ENCODE measurements at places on chromosomes 1 and 21. TPM values are rescaled to one million over a fixed set of nuclear protein-coding genes. Genes with fewer than 3 reads are reported as not detected.

The CFAP126 gene
- total RNA-seq, result not detected

DNA sequence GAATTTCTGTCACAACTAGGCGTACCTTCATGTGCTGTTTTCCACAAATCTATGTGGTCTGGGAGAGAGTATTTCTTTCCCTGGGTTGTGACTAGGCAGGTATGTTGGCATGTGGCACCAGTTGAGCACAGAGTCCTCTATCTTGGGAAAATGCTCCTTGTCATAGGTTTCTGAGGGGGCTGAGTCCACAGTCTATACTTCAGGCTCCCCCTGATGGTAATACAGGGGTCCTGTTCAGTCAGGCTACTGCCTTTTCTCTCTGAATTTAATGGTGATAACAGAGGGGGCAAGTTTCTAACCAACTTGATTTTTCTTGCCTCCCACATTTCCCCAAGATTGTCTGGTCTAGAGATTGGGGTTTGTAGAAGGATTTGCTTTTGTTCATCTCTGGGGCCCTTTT lies 35.8 kb downstream of the VANGL1 start:
- H3K4me3 ChIP-seq, result no peak overlapping the region
- H3K27ac ChIP-seq, result no peak overlapping the region
- peaks cover 6% of the 10 kb centered on the region for H3K4me1 ChIP-seq
- no peaks in the 10 kb centered on the region for H3K27me3 ChIP-seq
- no peak for DNase-seq
- peaks cover 5% of the 10 kb centered on the region for H3K36me3 ChIP-seq

The MFSD2A gene
- total RNA-seq, result 5.5 TPM

DNA sequence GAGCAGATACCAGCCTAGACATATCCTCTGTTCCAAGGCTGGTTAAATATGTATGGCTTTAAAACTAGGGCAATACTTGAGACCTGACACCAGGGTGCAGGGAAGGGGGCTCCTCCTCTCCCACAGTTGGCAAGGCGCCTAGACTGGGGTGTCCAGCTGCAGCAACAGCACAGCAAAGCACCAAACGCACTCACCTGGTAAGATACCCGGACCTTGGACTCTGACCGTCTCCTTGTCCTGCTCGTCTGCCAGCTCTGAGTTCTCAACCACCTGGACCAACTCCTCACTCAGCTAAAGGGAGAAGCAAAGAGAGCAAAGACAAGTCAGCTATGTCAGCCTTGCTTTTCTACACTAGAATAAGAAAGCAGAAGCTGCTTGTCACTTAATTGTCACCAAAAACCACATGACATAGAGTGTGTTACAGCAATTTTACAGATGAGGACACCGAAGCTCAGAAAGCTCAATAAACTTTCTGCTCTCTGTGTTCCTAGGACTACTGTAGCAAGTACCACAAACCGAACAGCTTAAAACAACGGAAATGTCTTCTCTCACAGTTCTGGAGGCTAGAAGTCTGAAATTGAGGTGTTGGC lies 4.4 kb downstream of the PACC1 start:
- peaks cover 14% of the 10 kb centered on the region for H3K36me3 ChIP-seq
- H3K4me1 ChIP-seq, result peaks cover 22% of the 10 kb centered on the region
- H3K4me3 ChIP-seq, result no peak overlapping the region
- peak overlapping the region; percentile 14 for H3K27ac ChIP-seq

DNA sequence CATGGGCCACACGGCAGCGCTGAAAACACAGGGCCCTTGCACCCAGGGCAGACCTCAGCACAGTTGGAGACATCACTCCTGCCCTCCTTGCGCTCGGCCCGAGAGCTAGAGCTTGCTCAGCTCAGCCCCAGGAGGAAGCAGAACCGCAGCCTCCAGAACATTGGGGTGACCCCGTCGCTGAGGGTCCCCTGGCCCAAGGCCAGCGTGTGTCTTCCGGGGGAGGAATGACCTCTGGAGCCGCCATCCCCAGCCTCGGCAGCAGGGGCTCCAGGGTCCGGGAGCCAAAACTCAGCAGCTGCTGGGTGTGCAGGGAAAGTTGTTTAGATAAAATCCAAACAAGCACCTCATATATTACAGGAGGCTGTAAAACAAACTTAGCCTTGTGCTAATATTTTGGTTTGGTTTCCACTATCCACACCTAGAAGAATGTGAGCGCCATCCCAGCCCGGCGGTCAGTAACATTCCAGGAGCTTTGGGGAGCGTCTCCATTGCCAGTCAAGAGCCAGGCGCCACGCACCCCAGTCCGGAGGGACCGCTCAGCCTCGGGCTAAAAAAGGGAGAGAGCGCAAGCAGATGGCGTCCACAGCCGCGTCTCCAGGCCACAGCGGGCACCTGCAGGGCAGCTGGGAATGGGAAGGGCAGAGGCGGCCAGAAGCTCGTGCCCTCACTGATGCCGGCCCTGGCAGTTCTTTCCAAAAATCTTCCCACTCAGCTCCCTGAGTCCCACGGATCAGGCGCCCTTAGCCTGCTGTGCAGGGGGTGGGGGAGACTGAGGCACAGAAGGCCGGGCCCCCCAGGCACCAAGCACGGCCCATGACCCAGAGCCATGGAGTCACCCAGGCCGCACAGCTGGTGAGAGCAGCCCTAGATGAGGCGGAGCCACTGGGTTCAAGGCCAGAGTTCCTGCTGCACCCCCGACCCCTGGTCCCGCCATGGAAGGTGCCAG lies 52.0 kb downstream of the SLX9 start:
- H3K4me3 ChIP-seq, result no peak overlapping the region
- no peaks in the 10 kb centered on the region for H3K27me3 ChIP-seq
- H3K4me1 ChIP-seq, result no peaks in the 10 kb centered on the region
- H3K36me3 ChIP-seq, result no peaks in the 10 kb centered on the region

GRCh38 chr1:197692965-197693364 lies 82.3 kb downstream of the DENND1B start:
- no peak overlapping the region for H3K4me3 ChIP-seq
- H3K27me3 ChIP-seq, result no peaks in the 10 kb centered on the region
- H3K4me1 ChIP-seq, result peaks cover 22% of the 10 kb centered on the region
- H3K36me3 ChIP-seq, result peaks cover 10% of the 10 kb centered on the region
- H3K27ac ChIP-seq, result no peak overlapping the region

DNA sequence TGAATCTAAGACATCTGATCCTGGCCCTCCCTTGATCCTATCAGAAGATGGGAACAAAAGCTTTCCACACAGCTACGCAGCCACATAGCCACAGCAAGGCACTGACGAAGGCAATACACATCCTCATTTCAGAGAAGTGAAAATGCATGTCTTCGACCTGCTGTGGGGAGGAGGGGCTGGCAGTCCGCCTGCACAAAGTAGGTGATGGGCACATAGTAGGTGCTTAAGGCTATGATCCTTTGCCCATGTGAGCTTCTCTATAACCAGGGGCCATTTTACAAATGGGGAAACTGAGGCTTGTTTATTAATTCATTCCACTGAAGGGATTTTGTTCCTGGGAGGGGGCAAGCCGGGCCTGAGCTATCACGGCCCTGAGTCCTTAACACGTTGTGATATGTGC lies 94.2 kb downstream of the PAX7 start:
- H3K4me1 ChIP-seq, result no peaks in the 10 kb centered on the region
- peaks cover 86% of the 10 kb centered on the region for H3K27me3 ChIP-seq
- H3K4me3 ChIP-seq, result no peak overlapping the region
- H3K27ac ChIP-seq, result no peak overlapping the region

GRCh38 chr1:9278585-9279153 lies 14.0 kb upstream of the SPSB1 start:
- peak overlapping the region; percentile 81 for H3K4me3 ChIP-seq
- no peaks in the 10 kb centered on the region for H3K27me3 ChIP-seq
- DNase-seq, result no peak
- peaks cover 33% of the 10 kb centered on the region for H3K4me1 ChIP-seq
- peaks cover 8% of the 10 kb centered on the region for H3K36me3 ChIP-seq

The PPFIA4 gene
- 0.81 TPM for total RNA-seq

The ADAMTS5 gene
- total RNA-seq, result not detected

DNA sequence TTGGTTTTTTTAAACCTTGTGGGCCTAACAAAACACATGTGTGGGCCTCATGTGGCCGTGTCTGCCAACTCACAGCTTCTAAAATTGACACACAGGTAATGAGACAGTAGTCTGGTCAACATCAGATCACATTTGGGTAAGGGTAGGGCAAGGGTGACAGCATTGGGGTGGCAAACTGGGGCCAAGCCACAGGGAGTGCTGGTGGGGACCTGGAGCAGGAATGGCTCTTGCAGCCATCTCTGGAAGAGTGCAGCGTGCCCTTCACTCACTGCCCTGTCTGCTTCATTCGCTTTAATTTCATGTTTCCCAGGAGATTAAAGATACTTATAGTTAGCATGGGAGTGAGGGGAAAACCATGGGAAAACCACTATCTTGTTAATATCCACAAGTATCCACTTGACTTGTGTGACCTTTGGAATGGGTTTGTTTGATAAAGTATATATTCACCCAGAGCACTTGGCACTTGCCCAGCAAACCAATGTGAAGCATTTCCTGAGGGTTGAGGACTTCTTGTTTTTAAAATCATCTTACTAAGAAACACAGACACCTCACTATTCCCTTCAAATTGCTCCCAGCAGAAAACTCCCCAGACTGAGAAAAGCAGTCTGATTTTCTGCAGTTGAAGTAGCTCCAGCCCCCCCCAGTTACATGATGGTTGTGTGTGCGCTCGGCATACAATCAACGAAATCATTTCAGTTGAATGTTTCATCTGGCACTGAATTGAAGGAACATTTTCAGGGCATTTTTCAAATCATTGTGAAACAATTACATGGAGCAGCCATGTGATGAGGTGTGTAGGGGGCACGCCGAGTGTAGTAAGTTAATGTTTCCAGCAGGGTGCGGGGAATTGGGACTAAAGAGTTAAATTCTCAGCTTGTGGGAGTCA lies 175.7 kb downstream of the VPS13D start:
- no peak overlapping the region for H3K4me3 ChIP-seq
- no peaks in the 10 kb centered on the region for H3K4me1 ChIP-seq

The ATP13A2 gene
- total RNA-seq, result 44.4 TPM

DNA sequence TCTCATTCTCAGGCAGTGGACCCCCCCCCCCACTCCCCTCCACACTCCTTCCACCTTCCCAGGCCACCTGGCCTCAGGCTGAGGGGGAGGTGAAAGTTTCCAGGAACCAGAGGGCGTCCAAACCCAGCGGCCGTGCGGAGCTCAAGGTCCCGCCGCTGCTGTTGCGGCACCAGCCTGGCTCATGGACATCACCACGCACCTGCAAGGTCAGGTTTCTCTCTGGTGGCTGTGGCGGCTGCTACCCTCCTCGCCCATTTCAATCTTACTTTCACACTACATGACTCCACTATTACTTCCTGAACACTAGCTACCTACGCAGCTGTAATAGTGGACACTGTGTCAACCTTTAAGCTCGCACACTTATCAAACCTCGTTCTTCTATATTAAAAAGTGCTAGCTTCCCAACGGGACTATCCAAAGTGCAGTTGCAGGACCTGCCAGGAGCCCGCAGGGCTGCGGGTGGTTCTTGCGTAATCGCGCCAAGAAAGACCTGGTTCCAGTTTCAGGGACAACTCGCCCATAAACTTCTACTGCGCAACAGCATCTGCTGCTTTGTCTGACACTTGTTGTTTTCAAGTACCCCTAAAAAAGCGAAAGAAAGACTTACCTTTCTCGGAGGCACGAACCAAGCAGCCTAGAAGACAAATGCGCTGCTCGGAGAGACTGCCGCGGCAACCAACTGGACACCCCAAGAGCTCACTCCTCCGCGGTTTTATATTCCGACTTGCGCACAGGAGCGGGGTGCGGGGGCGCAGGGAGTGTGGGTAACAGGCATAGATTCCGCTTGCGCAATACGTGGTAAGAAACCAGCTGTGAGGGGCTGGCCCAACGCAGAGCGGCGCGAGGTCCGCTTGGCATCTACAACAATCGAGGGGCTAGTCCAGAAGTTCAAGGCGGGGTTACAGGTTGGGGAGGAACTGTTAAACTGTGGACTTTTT lies at the start of gene DIRAS3:
DIRAS3 (minus strand) TSS at position 687 of the 938 bp plus-strand sequence. CDS start 3,330 bp downstream, outside the sequence.
- no peaks in the 10 kb centered on the region for H3K36me3 ChIP-seq
- H3K4me3 ChIP-seq, result no peak within 1 kb of the TSS
- H3K27ac ChIP-seq, result no peak within 1 kb of the TSS
- no peak for DNase-seq

DNA sequence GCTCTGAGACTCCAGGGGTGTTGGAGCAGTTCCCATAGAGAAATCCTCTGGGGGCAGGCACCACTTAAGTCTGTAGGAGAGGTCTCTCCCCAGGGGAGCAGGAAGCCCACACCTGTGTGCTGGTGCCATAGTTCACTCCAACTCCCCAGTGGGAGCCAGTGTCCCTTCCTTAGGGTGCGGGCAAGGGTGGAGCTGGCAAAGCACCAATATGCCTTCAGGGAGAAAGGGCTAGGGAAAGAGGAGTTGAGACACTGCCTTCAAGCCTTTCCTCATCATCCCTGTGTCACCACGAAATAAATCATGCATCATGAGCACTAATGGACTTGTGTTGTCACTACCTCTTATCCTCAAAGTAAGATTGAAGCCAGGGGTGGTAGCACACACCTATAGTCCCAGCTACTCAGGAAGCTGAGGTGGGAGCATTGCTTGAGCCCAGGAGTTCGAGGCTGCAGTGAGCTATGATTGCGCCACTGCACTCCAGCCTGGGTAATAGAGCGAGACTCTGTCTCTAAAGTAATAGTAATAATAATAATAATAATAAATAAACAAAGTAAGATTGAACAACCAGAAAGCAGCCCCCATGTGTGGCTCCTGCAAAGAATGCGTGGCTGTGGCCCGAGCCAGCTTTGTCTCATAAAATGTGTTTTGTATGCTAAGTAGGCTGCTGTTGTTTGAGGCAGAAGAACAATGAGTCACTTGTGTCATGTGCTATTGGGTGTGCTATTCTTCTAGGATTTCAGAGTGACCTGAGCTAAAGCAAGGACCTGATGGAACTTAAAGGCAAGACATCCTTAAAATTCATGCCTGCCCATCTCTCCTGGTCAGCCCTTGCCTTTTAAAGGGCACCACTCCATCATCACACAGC lies 6.7 kb upstream of the TIE1 start:
- no peaks in the 10 kb centered on the region for H3K27me3 ChIP-seq
- H3K4me3 ChIP-seq, result no peak overlapping the region
- H3K36me3 ChIP-seq, result no peaks in the 10 kb centered on the region
- no peak overlapping the region for H3K27ac ChIP-seq
- no peak for DNase-seq

- peaks cover 36% of the 10 kb centered on the region for H3K27me3 ChIP-seq
- DNase-seq, result no peak
- H3K4me3 ChIP-seq, result no peak overlapping the region
- H3K27ac ChIP-seq, result no peak overlapping the region
- H3K4me1 ChIP-seq, result peaks cover 10% of the 10 kb centered on the region
- H3K36me3 ChIP-seq, result no peaks in the 10 kb centered on the region
Measured at GRCh38 chr1:38585460-38585859, 274.1 kb downstream of the RRAGC start.

- no peak overlapping the region for H3K27ac ChIP-seq
- no peaks in the 10 kb centered on the region for H3K27me3 ChIP-seq
- H3K4me3 ChIP-seq, result no peak overlapping the region
- DNase-seq, result peak; percentile 69
- peaks cover 2% of the 10 kb centered on the region for H3K4me1 ChIP-seq
- H3K36me3 ChIP-seq, result no peaks in the 10 kb centered on the region
Measured at GRCh38 chr1:23772049-23772853, 6.0 kb upstream of the PITHD1 start.

DNA sequence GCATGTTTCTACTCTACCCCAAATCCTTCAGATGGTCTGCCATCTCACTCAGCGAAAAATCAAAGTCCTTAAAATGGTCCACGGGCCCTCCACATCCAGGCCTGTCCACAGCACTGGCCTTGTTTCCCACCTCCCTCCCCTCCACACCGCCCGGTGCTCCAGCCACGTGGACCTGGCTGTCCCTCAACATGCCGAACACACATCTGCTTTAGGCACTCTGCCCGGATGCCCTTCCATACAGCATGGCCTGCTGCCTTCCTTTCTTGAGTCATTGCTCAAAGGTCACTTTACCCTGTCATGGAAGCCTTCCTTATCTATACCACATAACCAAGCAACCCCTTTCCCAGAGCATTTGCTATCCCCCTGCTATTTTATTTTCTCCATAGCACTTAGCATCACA lies 143.0 kb downstream of the DNM3 start:
- H3K4me3 ChIP-seq, result no peak overlapping the region
- H3K36me3 ChIP-seq, result peaks cover 2% of the 10 kb centered on the region
- no peak for DNase-seq
- H3K27ac ChIP-seq, result no peak overlapping the region
- H3K4me1 ChIP-seq, result peaks cover 5% of the 10 kb centered on the region
- H3K27me3 ChIP-seq, result peaks cover 16% of the 10 kb centered on the region

All from T-helper 17 cell (primary cell).